ENCODE measurements at places on chromosomes 3 and 15.

GRCh38 chr3:194058189-194058571 lies 77.8 kb upstream of the HES1 start:
- DNase-seq = no peak

- DNase-seq = no peak
Observed at GRCh38 chr15:71338827-71339542, 223.7 kb downstream of the THSD4 start.

DNA sequence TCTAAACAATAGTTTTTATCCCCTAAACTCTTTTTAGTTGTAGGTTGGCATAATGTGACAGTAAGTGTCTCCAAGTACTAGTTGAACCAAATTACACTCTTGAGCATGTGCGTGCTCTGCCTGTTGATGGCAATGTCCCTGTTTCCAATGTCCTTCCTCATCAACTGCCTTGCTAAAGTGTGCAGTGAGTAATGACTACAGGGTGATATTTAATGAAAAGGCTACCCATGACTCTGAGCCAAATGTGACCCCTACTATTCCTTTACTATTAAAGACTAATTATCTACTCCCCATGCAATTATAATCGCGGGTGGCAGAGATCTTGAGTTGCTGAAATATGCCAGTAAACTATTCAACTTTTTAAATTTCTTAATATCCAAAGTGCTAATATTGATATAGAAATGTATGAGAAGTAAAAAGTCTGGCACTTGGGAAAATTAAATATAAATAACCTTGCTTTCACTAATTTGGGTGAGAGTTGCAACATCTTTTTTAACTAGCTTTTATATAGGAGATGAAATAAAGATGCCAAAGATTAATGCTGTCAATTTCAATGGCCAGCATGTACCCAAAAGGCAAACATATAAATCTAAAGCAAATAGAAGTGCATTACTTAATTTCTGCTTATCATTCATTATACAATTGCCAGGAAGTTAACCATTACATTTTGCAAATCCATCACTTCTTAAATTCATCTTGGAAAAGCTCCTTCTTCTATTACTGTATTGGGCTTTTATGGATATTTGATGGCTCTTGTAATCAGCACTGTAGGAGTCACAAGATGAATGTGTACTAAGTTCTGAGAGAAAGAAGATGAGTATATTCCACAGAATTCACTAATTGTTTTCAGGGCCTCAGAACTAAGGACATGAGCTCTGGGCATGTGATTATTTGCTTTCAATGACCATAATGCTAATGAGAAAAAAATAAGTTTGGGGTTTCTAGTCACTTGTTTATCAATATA lies 518.2 kb upstream of the NAALADL2 start:
- no peak for DNase-seq

DNA sequence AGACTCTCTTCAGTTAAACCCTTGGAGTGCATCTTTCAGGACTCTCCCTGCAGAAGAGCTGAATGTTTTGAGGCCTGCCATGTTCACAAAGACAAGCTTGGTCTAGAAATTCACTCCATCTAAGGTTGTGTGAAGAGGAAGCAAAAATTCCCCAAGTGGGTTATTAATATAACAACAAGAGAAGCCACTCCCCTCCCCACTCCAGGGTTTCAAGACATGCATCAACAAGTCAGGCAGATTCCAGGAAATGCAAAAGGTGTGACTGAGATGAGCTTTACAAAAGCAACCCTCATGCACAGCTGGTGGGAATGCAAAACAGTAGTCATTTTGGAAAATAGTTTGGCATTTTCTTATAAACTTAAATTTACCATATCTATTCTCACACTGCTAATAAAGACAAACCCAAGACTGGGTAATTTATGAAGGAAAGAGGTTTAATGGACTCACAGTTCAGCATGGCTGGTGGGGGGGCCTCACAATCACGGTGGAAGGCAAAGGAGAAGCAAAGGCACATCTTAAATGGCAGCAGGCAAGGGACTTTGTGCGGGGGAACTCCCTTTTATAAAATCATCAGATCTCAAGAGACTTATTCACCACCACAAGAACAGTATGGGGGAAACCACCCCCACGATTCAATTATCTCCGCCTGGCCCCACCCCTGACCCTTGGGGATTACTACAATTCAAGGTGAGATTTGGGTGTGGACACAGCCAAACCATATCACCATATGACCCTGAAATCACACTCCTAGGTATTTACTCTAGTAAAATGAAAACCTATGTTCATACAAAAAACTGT lies 31.3 kb downstream of the TARS3 start:
- no peak for DNase-seq

- no peak for DNase-seq
Observed at GRCh38 chr3:183295211-183295610, 42.2 kb downstream of the B3GNT5 start.

- DNase-seq = no peak
Observed at GRCh38 chr3:186339180-186339918, 22.7 kb downstream of the DGKG start.

- no peak for DNase-seq
Observed at GRCh38 chr3:23711916-23712494, 93.8 kb upstream of the UBE2E1 start.
